ENCODE measurements at places on chromosomes 12 and 14.
A peak's percentile ranks its signal among the peaks of the same experiment; 100 is the strongest.

GRCh38 chr14:106174206-106174605 is 647.8 kb downstream of the TMEM121 start:
- DNase-seq: no peak

DNA sequence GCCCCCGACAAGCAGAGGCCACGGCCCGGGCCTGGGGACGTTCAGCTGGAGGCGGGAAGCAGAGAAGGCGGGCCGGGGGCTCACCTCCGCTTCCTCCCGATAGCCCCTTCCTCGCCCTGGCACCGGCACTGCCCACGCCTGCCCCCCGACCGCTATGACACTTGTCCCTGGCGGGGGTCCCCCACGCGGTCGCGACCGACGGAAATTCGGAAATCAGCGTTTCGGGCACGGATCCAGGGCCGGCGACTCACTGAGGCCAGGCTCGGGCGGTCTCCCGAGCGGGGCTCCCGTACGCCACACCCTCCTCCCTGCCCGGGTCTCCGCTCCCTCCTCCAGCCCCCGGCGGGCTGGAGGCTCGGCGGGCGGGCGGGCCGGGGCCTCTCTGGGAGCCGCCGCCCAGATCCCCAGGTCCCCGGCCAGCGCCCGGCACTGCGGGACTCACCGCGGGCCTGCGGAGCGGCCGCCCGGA is 581 bp downstream of the PITPNM2 start:
- DNase-seq: no peak

- no peak for DNase-seq
These were observed 407.8 kb downstream of the ATP23 start for GRCh38 chr12:58349161-58349560.

- peak; percentile 80 for DNase-seq
These were observed 14.0 kb upstream of the RACGAP1 start for GRCh38 chr12:50039151-50039835.

- DNase-seq: no peak
These were observed 50.8 kb downstream of the SLC16A7 start for GRCh38 chr12:59646636-59647035.

DNA sequence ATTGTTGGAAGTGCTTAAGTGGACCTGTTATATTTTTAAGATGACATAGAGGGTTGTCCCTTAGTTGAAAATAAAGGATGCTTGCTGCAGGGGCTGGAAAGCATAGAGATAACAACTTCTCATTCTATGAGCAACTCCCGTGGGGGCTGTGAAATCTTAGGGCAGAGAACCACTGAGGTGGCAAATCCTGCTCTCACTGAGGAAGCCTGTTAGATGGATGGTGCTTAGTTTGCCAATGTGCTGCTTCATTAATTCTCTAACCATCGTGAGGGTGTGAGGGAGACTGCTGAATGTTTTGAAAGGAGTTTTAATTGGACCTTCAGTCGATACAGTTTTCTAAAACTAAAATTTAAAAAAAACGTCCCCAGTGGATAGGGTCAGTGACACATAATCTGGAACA is 46.5 kb downstream of the PTPRO start:
- DNase-seq: no peak

- peak; percentile 86 for DNase-seq
These were observed 9.2 kb downstream of the NIN start for GRCh38 chr14:50821510-50822464.

- no peak for DNase-seq
These were observed 48.1 kb upstream of the LTBP2 start for GRCh38 chr14:74660167-74660566.

DNA sequence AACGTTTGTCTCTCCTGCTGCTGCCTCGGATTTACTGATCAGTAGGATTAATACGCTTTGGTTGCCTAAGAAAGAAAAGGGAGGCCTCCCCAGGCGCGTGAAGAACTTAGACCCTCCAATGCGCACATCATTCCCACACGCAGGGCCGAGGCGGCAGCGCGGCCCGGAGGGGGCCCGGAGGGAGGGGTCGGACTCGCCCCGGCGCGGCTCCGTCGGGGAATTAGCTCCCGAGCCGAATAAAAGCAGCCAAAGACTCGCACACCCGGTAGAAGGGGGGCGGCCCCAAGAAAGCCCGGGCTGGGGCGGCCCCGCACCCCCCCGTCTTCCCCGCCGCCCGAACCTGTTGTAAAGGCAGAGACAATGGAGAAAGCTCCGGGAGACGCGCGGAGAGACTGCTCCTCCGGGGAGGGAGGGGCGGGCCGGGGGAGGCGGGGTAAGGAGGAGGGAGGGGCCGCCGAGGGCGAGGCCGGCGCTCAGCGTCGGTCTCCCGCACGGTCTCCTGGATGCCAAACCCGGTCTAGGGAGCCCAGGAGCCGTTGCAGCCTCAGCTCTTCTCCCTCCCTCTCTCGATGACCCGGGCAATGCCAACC is at the start of gene NELL2:
Gene NELL2, minus strand, starts transcription at position 362 of the 590 bp plus-strand sequence. CDS start 446 bp downstream, outside the sequence.
- no peak for DNase-seq

- DNase-seq: no peak
These were observed 63.3 kb downstream of the ACSS3 start for GRCh38 chr12:81141217-81141616.

GRCh38 chr12:66550626-66551025 is 128.2 kb downstream of the GRIP1 start:
- no peak for DNase-seq

GRCh38 chr12:85550924-85551323 is 270.9 kb downstream of the ALX1 start:
- no peak for DNase-seq

GRCh38 chr14:76958020-76958979 is 70.2 kb downstream of the IRF2BPL start:
- DNase-seq: no peak

DNA sequence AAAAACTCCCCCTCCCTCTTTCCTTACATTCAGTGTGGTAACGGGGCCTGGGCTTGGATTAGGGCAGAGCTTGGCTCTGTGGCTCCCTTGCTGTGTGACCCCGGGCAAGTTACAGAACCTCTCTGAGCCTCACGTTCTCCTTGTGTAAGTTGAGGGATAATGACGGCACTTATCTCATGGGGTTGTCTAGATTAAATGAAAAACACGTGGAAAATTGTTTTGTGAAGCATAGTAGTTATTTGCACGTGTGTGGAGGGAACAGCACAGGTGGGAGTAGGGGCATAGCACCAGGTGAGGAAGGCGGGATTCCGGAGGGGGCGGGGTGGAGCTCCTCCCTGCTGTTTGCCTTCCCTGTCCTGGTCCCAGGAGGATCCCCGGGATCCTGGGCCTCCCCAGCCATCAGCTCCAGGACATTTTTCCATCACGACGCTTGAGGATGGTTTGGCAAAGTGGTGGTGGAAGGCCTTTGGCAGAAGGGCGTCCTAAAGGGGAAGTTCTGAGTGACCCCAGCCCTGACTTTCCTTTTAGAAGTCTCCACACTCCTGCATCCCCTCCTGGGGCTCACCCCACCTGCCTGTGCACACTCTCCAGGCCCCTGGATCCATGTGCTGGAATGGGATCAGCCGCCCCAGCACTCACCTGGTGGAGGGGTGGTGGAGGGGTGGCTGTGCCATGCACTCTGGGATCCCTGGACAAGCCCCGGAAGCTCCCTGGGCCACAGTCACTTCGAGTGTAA is 22.7 kb downstream of the LRTM2 start:
- DNase-seq: no peak

- DNase-seq: no peak
These were observed 150.1 kb downstream of the SLC38A4 start for GRCh38 chr12:46675736-46676135.

- DNase-seq: no peak
These were observed 1.9 kb downstream of the CARMIL3 start for GRCh38 chr14:24053548-24054323.

DNA sequence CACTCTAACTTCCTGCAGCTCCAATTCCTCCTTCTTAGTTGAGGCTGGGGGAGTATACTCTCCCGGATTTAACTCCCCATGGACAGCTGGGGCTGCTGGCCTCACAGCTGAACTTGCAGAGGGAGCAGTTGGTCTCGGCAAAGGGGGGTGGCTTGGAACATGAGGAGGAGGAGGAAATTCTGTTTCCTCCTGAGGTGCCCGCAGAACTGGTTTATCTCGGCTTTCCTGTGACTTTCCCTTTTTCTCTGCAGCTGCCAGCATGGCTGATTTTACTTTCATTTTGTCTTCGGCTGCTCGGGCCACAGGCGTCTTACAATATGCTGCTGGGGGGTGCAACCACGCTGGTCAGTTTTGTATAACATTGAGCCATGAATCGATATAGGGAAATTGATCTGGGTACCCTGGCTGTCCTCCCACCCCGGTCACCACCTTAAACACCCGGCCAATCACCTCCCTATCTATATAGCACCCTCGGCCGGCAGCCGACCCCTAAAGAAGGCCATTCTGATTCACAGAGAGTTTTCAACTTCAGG is 1317.6 kb downstream of the TMEM121 start:
- DNase-seq: peak; percentile 51

GRCh38 chr12:24025153-24025798 is 75.8 kb upstream of the SOX5 start:
- no peak for DNase-seq

- DNase-seq: no peak
These were observed 9.7 kb downstream of the MPHOSPH9 start for GRCh38 chr12:123223241-123223668.

DNA sequence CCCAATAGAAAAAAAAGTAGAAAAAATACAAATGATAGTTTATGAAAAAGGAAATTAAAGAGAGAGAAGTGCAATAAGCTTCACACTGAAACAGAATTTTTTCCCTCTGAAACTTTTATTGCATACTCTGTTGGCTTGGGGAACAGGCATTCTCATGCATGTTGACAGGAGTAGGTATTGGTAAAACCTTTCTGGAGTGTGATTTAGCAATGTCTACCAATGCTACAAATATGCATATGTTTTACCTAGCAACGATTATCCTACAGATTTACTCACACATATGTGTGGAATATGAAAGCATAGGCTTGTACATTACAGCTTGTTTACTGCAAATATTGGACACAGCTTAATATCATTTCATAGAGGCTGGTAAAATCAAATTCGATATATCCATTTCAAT is 125.7 kb upstream of the MYF6 start:
- no peak for DNase-seq

DNA sequence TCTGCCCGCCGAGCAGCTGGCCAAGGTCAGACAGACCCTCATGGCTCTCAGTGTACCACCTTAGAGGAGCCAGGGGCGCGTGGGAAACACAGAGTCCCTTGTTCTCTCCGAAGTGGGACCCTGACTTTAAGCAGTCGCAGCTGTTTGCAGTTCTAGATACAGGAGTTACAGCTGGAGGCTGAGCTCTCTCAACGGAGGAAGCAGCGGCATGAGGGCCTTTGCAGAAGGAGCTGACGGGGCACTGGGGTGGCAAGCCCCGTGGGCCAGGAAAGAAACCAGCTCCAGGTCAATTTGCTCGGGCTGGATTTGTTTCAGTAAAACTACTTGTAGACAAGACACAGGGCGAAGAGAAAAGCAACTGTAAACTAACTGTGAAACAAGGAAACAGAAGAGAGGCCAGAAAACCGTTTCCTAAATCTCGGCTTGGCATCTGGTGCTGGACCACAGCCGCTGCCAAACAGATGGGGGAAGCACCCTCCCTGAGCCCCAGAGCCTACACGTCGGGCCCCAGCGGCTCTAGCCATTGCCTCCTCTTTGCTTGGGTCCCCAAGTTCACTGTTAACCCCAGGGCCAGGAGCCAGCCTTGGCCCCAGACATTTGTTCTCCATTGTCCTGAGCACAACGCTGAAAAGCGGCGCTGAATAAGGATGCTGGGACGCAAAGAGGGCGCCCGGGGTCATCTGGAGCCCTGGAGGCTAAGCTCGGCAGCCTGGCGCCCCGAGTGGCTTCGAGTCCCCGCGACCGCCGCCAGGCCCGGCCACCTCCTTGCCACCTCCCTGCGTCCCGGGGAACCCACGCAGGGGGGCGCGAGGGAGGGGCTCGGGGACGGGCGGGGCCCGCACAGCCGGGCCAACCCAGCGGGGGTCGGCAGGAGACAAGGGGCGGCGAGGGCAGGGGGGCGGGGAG is 914 bp upstream of the PACS2 start:
- DNase-seq: peak; percentile 30

DNA sequence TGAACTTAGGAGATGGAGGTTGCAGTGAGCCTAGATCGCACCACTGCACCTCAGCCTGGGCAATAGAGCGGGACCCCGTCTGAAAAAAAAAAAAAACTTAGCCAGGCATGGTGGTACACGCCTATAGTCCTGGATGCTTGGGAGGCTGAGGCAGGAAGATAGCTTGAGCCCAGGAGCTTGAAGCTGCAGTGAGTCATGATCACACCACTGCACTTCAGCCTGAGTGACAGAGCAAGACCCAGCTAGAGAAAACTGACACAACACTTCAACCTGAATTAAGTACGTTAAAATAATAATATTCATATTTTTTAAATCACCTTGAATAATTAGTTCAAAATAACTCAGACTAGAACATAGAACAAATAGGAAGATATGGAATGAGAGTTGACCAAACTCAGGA is 5.7 kb upstream of the CATSPERB start:
- DNase-seq: no peak

GRCh38 chr14:38496092-38496491 is 240.2 kb upstream of the CLEC14A start:
- DNase-seq: no peak

DNA sequence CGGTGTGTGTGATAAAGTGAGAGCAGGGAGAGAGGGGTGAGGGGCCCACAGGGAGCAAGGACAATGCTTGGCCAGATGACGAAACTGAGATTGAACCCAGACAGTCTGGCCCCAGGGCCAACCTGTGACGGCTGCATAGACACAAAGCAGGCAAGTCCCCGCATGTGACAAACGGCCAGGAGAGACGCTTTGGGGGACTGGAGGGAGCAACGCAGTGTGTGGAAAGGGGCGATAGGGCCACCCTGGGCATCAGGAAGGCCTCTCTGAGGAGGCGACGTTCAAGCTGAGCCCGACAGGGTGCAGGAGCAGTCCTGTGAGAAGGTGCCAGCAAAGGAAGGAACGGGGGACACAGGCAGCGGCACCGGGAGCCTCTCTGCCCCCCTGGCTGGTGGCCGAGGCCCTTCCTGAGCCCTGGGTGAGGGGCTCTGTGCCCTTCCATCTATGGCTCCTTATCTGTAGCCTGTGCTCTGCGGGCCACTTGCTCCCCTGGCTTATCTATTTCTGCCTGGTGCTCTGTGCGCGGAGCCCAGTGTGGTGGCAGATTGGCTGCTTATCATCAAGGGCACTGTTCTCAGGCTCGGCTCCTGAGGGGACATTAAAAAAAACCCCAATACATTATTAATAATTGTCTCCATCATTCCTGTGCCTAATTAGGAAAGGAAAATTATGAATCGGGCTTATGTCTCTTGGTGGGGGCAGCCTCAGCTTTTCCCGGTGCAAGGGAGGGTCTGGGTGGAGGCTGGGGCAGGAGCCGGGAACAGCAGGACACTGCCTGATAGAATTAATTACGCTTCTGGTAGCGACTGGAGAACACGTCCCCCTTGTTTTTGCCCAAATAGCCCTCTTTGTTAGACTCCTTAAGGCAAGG is 39.8 kb downstream of the PRIMA1 start:
- DNase-seq: no peak

GRCh38 chr12:44405297-44405696 is 470.8 kb downstream of the NELL2 start:
- no peak for DNase-seq

- no peak for DNase-seq
These were observed 5.5 kb upstream of the VASH1 start for GRCh38 chr14:76755610-76756370.

DNA sequence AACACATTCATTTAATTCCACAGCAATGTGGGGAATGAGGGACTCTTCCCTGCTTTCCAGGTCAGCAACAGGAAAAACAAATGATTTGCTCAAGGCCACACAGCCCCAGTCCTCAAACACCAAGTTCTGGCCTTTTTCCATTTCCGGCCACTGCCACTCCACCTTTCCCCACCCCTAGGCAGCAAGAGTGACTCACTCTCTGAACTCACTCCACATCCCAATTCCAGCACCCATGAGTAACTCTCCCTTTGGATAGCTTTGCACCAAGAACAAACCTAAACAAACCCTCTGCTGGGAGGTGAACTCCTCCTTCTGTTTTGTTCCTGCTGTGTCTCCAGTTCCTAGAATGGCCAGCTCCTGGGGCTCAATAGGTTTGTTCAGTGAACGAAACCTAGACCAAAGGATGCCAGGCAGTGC is 30.4 kb upstream of the PLEKHG6 start:
- DNase-seq: no peak
